ENCODE measurements at places on chromosomes 3 and 15.

- DNase-seq, result no peak
Observed at GRCh38 chr3:78077178-78077577, 1037.3 kb downstream of the ROBO2 start.

DNA sequence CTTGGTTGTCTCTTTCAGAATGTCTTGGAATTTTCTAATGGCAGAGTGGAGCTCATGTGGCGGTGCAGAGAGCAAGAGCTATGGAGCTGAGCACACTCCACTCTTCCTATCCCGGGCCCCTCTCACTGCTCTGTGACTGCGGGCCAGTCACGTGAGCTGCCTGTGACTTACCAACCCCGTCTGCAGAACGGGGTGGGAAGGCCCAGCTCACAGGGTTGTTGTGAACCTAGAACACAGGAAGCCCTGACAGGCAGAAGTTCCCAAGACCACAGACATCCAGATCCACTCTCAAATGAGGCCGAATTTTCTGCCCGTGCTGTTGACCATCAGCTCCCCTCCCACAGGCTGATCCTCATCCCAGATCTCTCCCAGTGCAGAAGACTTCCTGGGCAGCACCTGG, 35.5 kb upstream of the PLXNA1 start:
- DNase-seq, result no peak

GRCh38 chr3:169613053-169613803, 50.3 kb downstream of the MECOM start:
- no peak for DNase-seq

- no peak for DNase-seq
Observed at GRCh38 chr3:146195030-146195429, 34.0 kb upstream of the PLOD2 start.

- DNase-seq, result no peak
Observed at GRCh38 chr3:61300006-61300380, 48.7 kb upstream of the FHIT start.
